Endothelial cell of umbilical vein (primary cell): ENCODE measurements at places on chromosomes 7 and 10. TPM values are rescaled to one million over a fixed set of nuclear protein-coding genes. Genes with fewer than 3 reads are reported as not detected.

The TUBB8 gene
- not detected in 2 replicates for total RNA-seq

The GPC2 gene
- 17.5 and 20.9 TPM in 2 replicates for total RNA-seq

The IKZF1 gene
- total RNA-seq, result 0.20 TPM in 1 of 2 replicates, not detected in the other

The FZD1 gene
- 3.2 and 3.4 TPM in 2 replicates for total RNA-seq

The JCAD gene
- total RNA-seq, result 76.3 and 79.7 TPM in 2 replicates

DNA sequence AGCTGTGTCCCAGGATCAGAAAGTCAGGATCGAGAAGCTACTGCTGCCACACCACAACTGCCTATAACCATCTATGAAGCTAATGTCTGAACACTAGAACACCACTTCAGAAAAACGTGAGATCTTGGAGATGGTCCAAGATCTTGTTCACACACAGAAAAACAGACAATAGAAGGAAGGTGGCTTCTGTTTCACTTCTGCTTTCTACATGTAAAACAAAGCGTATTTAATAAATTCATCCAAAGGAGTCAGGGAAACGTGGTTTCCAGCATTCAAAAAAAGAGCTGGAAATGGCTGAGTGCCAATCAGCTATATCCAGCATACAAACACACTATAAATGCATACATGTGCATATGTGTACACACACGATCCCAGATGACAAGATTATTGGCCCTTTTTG is 70.2 kb upstream of the CCDC71L start:
- DNase-seq, result peak; percentile 96

DNA sequence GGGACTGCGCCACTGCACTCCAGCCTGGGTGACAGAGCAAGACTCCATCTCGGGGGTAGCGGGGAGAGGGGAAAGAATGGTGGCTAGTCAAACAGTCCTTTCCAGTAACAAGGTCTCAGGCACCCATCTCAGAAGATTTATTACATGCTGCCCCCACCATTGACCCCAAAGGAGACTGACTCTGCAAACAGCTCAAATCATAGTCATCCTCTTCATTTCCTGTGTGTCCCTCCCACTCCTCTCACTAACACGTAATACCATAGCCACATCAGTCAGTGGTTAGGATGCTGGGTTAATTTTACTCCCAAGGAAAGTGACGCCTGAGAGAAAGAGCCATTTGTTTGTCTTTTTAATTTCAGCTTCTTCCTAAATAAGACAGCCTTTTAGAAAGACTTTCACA is 56.6 kb upstream of the BET1 start:
- no peak for DNase-seq

DNA sequence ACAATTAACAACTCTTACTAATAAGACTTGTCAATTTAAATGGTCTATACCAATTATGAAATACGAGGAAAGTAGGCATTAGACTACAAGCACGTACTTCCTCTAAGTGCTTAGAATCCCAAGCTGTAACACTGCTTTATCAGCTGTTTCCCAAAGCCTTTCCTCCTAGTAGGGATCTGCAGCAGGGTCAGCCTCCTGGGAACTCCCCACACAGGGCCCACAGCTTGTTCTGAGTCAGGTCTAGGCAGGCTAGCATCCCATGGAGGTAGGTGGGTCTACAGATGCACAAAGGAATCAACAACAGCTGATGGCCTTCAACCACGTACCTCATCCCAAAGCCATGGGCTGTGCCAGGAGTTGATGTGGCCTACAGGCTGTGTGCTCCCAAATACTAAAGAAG is 14.7 kb downstream of the MMS19 start:
- peak; percentile 53 for DNase-seq

- no peak for DNase-seq
Measured at GRCh38 chr10:131692176-131692575, 208.6 kb upstream of the PPP2R2D start.

DNA sequence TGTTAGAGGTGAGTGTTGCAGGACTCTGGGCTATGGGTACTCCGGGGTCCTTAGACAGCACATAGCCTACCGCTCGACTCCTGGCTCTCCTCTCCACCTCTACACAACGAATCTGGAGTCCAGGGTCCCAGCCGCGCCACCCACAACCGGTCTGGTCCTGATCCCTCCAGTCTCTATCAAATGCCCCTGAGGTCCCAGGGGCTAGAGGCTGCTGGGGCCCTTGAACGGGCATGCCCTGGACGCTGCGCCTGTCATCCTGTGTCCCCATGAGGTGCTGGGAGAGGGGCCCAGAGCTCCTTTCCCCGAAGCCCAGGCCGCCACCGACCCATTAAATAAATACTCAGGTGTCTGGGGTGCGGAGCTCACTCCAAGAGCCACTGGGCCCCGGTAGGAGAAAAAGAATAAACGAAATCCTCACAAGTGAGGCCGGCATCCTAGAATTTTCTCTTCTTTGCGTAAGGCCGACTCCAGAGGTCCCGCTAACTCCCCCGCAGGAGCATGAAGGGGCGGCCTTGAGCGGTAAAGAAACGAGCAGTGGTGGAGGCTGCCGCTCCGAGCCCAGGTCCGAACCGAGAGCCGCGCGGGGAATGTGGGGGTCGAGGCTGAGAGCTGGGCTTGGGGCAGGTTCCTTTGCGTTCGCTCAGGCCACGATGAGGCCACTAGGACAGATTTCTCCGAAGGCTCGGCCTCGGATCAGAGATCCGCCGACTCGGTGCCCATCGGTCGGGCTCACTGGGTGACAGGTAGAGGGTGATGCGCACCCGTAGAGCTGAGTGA is 166.7 kb downstream of the NRF1 start:
- DNase-seq, result no peak

- no peak for DNase-seq
Measured at GRCh38 chr10:129136074-129136473, 331.0 kb upstream of the MGMT start.

DNA sequence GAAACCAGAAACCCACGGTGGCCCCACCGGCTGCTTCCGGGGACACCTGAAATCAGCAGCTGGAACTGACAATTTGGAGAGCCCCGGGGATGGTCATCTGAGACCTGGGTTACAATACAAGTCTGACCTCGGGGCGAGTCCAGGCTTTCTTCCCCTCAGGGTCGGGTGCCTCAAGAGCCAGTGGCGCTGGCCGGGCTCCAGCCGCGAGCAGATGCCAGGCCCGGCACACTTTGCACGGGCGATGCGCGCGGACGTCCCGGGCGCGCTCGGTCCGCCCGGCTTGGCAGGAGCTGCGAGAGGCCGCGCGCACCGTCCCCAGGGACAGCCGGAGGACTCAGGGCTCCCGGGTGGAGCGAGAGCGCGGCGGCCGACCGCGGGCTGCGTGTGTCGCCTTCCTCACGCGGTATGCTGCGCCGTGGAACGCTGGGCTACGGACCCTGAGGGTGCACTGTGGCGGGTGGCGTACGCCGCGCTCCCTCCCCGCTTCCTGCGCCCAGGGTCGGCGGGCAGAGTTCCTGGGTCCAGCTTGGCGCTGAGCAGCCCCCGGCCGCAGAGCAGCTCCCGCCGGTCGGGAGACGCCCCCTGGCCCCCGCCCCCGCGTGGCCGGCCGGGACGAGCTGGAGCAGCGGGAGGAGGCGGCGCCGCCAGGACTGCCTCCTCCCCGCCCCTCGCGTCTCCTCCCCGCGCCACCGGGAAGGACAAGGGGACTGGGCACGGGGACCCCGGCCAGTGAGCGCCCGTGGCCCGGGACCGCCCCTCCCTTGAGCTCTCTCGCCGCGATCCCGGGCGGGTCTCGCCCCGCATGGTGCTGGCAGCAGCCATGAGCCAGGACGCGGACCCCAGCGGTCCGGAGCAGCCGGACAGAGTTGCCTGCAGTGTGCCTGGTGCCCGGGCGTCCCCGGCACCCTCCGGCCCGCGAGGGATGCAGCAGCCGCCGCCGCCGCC is at the start of gene RBM20:
Gene RBM20 (plus strand): TSS at position 684 of the 945 bp plus-strand sequence. CDS start 119 bp downstream, at position 803.
- DNase-seq, result no peak

- no peak for DNase-seq
Measured at GRCh38 chr10:97937928-97938327, 88.3 kb downstream of the GOLGA7B start.

DNA sequence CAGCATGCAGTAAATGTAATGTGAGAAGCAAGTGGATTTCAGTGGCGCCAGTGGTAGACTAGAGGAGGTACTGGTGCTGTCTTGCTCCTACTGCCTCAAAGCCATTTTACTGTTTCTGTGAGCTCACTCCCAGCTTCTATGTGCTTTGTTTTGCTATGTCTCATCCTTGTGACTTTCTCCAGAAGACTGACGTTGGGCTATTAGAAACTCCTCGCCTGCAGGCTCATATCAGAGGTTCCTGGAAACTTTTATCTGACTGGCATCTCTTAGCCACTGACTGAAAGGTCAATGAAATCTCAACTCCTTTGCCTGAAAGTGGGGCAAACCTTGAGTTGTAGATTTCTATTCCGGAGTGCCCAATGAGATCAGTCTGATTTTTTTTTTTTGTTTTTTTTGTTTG is 66.4 kb upstream of the SORCS1 start:
- DNase-seq, result no peak
